ENCODE measurements at places on chromosomes 6 and 20.

DNA sequence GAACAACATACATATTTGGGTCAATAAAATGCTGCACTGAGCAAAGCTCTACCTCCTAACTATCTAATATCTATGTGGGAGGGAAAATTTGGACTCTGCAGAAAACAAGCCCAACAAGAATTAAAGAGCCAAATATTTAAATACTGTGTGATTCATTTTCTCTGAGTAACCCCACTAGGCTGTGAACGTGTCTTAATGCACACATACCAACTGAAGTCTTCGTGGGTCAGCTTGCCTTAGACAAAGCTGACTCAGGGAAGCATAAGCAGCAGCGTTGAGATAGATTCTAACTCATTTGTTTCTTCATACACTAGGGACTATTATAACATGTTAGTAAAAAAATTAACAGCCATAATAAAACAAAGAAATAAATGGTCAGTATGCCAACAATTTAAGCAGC lies 114.3 kb downstream of the GJA1 start:
- DNase-seq, result no peak

DNA sequence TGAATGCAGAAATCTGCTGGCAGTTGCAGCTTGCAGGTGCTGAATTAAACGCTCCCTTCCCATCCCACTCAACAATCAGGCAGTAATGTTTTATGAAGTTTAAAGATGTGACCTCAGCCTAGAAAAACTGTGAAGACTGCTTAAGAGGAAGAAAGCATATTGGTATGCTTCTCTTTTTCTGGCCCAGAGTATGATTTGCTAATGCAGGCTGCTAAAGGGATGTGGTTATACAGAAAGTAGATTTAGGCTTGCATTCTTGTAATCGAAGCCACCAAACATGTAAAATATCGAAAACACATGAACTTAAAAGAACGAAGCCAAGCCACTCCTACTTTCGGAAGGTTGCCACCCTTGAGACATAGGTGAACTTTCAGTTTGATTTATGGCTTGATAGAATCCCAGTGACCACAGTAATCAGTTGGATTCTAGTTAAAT lies 40.7 kb downstream of the MAP3K5 start:
- no peak for DNase-seq

DNA sequence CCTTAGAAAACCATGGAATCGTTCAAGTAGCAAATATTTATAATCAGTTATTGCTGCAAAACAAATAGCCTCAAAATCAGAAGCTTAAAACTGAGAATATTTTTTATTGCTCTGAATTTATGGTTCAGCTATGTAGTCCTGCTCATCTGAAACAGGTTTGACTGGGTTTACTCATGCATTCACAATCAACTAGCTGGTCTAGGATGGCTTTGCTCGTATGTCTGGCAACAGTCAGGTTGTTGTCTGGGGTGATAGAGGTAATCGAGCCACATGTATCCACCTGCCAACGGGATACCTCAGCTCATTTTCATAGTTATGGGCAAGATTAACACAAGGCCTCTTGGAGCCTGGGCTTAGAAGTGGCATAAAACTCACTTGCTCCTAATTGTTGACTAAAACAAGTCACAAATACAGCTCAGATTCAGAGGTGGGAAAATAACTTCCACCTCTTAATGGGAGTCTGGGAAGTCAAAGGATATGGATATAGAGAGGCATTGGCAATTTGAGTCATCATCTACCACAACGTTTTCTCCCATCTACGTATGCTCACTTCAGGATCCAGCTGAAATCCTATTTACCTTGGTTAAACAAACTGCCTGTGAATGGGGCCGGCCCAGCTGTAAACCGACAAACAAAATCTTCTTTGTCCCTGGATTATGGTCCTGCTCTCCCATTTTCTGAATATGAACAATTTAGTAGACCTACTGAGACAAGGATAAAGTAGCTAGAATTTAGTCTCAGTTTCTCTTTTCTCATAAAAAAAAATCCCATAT lies 54.5 kb upstream of the TENT5A start:
- no peak for DNase-seq

GRCh38 chr6:89987140-89987539 lies 92.9 kb downstream of the GJA10 start:
- DNase-seq, result no peak

DNA sequence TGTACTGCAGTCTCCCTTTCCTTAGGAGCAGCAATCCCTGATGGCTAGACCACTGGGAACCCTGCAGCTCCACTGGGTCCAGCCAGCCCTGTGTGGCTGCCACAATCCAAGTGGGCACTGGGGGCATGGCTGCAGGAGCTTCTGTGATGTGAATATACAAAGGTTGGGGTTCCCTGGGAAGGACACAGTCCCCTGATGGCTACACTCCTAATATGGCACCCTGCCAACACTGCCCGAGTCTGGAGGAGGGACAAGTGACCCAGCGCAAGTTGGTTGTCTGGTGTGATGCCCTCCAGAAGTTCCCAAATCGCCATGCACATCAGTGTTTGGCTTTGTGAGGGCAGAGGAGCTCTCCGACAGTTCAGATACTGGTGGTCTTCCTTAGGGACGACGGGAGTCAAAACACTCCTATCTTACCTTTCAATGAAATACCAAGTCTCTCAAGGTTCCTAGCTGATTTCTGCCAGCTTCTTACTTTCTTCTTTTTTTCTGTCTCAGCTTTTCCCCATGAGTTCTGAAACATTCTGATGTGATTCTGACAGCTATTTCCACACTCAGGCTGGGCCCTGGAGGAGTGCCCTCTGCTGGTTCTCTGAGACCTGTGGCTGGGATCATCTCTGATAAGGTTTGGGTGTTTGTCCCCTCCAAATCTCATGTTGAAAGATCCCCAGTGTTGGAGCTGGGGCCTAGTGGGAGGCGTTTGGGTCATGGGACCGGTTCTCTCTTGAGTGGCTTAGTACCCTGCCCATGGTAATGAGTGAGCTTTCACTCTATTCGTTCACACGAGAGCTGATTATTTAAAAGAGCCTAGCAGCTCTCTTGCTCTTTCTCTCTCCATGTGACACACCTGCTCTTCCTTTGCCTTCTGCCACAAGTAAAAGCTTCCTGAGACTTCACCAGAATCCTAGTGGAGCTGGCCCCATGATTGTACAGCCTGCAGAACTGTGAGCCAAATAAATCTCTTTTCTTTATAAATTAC lies 15.5 kb upstream of the ZFP57 start:
- no peak for DNase-seq

DNA sequence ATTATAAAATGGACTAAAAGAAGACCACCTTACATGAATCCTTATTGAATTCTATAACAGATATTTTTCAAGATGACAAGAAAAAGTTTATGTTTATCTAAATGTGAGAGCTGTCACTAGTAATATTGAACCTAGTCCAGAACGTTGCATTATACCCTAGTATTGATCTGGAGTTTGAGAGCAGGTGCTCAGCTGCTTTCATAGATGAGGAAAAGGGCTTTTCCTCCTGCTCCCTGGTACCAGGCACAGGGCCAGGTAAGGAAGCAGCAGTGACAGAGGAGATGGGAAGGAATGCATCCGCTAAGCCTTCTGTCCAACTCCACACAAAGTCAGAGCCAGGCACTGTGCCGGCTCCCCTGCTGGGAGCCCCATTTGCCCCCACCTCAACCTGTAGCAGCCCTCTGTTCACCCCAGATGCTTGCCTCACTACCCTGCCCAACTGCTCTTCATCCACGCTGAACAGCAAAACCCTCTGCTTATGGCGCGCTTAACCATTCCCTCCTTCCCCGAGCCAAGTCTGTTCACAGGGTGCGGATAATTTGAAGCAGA lies 393.1 kb downstream of the FRK start:
- DNase-seq, result no peak

DNA sequence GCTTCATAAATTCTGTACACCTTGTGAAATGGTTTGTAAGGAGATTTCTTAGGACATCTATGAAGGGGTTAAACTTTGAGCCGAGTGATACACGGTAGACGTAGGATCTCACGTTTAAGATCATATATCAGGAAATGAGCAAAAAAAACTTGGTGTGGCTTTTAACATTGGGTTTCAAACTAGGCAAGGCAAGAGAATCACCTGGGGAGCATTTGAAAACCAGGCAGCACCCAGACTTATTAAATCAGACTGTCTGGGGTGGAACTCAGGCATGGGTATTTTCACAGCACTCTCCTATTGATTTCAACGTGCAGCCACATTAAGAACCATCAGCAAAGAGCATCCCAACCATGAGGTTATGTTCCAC lies 26.4 kb downstream of the LY86 start:
- no peak for DNase-seq

- no peak for DNase-seq
These were observed 17.9 kb downstream of the FAXC start for GRCh38 chr6:99331531-99331930.

DNA sequence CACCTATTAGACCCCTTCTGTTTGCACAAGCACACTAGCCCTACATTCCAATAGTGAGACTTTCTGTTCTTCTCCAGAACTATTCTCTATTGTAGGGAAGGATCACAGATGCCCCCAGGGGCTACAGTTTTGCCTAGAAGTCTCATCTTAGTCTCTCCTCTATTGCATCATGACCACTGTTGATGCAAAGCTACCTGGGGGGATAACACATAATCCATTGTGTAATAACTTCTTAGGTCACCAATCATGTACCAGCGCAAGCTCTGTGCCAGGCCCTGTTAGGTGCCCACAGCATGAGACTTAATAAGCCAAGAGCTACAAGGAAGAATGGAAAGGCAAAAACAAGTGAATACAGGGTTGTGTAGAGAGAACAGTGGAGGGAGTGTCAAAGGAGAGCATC lies 98.1 kb upstream of the TNFAIP3 start:
- DNase-seq, result no peak

DNA sequence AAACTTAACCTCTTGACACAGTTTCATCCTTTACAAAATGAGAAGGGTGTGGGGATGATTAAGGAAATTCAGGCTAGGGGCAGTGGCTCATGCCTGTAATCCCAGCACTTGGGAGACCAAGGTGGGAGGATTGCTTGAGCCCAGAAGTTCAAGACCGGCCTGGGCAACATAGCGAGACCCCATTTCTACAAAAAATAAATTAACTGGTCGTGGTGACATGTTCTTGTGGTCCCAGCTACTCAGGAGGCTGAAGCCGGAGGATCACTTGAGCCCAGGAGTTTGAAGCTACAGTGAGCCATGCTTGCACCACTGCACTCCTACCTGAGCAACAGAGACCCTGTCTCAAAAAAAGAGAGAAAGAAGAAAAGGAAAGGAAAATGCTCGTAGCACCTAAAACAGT lies 9.0 kb downstream of the ZSWIM3 start:
- DNase-seq, result no peak

- no peak for DNase-seq
These were observed 1153.1 kb upstream of the GJE1 start for GRCh38 chr6:140979642-140980091.

GRCh38 chr6:149483334-149483725 lies 1.5 kb downstream of the ZC3H12D start:
- DNase-seq, result no peak

DNA sequence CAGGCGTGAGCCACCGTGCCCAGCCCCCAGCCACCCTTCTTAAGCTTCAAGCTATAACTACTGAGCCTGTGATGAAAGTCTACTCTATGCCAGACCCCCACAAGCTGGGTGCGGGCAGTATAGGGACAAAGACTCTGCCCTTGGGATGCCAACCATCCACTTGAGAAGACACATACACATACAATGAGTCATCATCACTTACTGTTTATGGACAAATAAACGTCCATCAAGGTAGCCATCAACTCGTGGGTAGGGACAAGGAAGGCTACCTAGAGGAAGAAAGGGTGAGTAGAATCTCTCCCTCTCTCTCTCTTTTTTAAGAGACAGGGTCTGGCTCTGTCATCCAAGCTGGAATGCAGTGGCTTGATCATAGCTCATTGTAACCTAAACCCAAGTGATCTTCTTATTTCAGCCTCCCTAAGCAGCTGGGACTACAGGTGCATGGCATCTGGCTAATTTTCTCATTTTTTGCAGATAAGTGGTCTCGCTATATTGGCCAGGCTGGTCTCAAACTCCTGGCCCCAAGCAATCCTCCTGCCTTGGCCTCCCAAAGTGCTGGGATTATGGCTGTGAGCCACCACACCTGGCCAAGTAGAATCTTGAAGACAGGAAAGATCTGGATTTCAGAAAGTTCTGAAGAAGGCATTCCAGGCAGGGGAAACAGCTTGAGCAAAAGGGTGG lies 2.6 kb upstream of the TP53INP2 start:
- DNase-seq, result no peak

DNA sequence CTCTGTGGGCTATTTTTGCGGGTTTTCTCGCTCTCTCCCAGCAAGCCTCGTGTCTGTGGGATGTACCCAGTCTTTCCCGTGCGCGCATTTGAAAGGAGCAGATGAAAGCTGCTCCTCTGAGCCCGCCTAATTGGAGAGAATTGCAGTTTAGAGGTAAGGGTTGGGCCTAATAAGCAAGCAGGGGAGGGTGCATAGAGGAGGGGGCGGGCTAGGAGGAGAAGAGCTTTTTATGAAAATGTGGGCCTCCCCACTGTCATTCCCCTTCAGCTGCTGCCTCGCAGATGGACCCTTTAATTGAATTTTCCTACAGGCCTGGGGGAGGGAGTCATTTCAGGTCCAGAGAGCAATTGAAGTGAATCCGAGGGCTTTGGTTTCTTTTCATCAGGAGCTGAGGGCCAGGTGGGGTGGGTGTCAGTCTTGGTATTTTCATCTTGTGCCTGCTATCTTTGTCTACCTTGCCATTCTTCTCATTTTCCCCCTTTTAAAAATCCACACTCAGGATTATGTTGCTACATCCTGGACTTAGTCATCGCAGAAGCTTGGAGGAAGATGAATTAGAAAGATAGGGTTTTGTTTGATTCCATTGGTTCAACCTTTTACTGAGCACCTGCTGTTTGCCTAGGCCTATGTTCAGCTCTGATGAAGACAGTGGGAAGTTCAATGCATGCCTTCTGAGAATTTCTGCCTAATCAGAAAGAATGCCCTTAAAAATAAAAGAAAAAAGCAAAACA lies 423.4 kb downstream of the CD83 start:
- no peak for DNase-seq

- no peak for DNase-seq
These were observed 29.2 kb downstream of the GOPC start for GRCh38 chr6:117573006-117573680.

GRCh38 chr20:53346335-53346648 lies 247.3 kb downstream of the ZNF217 start:
- DNase-seq, result no peak

- no peak for DNase-seq
These were observed 38.9 kb downstream of the SMAP1 start for GRCh38 chr6:70706491-70707123.

DNA sequence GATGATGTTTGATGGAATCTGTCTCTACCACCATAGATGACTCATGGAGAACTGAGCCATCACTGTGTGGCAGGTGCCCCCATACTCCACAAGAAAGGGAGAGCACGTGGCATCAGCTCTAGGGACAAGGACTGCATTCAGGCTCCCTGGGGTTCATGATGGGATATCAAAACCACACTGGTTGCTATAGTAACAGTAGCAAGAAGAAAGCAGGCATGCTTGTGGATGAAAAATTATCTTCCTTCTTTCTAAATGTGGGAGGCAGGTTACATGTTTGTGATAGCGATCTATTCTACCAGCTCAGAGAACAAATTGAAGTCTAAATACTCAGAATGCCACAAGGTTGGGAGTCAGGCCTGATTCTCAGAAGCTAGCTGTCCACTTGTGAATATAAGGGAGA lies 224.2 kb downstream of the ARHGAP18 start:
- no peak for DNase-seq
